ENCODE measurements at places on chromosomes 12 and 14.

DNA sequence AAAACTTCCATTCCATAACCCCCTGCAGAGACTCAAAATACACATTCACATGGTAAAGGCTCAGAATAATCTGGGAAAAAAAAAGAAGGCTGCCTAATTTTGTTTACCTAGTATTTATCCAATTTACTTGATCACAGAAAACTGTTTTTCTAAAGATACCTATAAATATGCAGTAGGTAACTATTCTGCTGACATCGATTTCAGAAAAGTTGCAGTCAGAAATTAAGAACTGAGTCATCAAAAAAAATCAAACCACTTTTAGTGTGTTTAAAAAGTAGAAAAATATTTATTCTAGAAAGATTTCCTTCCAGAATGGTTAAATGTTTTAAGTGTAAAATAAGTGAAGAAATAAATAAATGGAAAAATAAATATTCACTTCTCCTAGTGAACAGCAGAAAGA, 254.5 kb upstream of the CAND1 start:
- DNase-seq, result no peak

GRCh38 chr12:91824991-91825390, 320.7 kb downstream of the BTG1 start:
- DNase-seq, result no peak

DNA sequence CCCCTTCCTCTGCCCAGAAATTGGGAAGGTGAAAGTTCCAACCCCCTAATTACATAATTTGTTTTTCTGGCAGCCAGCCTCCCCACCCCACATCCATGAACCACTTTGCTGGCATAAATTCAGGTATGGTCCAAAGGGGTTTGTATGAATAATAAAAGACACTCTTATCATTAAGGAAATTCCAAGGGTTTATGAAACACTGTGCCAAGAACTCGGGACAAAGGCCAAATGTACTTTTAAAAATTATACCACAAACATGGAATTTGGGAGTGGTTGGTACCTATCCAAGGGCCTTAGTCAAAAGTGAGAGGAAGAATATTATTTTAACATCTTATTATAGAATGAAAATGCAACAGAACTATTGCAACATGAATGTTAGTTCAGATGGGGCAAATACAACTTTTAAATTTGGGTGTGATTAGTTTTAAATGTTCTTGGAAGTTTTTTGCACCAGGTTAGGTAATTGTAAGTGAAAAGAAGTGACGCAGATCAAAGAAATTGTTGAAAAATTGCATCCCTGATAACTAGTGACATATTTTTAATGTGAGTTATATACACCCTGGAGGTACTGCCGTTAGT, 217.8 kb downstream of the TMEM117 start:
- DNase-seq, result no peak

- DNase-seq, result no peak
Measured at GRCh38 chr12:124738636-124739467, 124.8 kb downstream of the SCARB1 start.

DNA sequence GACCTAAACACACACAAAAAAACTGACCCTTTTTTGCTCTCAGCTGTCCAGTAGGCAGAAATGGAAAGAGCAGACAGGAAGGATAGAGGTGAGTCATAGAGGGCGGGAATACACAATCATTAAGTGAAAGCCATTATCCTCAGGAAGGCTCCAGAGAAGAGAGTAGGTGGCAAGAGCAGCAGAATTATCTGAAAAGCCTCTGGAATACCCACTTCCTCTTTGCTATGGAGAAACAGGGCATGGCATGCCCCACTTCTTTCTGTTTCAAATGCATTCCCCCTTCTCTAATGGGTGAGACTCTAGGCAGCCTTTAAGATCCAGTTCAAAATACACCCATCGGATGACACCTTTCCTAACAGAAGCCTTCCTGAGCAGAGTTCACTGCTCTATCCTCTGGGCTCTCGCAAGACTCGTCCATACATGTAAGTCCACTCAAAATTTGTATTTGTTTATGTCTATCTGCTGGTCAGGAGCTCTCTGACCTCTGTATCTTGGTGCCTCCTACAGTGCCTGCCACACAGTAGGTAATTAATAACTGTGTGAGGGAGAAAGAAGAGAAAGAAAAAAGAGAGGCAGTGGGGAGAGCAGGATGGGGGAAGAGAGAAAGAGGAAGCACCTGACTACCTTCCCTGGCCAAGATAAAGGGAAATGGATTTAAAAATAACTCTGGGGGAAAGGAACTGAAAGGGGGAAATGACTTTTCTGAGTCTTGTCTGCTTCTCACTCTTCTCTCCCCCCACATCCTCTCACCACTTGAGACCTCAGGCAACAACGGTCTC, 8.5 kb downstream of the KLHL33 start:
- peak; percentile 79 for DNase-seq

Measured in NB4 (cell line).